ENCODE measurements at places on chromosomes 5 and 9. TPM values are rescaled to one million over a fixed set of nuclear protein-coding genes. Genes with fewer than 3 reads are reported as not detected.

The C5orf52 gene
- total RNA-seq = not detected

DNA sequence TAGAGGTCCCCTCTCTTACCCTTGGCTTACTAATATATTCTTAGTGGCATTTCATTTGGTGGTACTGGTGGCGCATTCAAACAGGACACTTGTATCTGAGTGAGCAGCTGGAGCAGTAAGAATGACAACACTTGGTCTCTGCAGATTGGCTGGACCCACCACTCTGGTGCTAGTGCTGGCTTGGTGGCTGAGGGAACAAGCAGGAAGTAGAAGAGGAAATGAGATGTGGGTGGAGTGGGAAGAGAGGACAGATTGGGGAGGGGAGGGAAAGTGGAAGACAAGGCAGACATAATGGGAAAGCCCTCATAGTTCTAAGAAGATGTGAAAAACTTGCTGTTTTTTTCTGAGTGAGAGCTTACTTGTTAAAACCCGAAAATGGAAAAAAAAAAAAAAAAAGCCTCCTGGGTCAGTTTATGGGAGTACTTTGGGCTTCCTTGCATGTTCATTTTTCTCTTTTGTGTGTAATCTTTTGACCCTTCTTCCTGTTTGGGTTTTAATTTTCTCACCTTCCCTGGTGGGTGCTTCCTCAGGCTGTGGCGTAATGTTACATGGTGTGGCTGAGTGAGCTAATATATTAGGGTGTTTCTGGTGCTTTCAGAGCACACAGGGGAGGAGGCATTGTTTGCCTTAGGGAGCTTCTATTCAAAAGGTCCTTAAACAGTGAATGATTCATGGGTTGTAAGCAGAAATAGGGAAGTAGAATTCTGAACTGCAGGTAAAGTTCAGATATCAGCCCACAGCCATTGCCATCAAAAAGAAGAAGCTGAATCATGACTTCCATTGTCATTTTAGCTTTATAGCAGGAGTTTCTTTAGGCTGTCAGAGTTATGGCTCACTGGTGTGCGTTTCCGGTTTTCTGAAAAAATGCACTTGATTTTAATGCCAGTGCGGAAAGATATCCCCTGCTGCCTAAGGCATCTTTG, 52.3 kb downstream of the TLE4 start:
- DNase-seq = peak; percentile 44

DNA sequence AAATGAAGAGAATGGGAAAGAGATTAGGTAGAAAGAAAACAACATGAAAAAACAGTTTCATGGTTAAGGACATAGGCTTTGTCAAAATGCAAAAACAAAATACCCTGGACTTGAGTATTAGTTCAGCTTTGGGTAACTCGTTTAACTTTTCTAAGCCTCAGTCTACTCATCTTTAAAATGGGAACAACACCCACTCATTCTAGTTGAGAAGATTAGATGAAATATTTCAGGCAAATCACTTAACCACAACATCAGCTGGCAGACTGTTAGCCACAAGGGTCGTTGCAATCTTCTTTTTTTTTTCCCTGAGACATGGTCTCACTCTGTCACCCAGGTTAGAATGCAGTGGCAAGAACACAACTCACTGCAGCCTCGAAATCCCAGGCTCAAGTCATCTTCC, 185.6 kb downstream of the DCP2 start:
- DNase-seq = peak; percentile 25

The DMRT3 gene
- total RNA-seq = not detected

The PCDHA4 gene
- 1.0 TPM for total RNA-seq

DNA sequence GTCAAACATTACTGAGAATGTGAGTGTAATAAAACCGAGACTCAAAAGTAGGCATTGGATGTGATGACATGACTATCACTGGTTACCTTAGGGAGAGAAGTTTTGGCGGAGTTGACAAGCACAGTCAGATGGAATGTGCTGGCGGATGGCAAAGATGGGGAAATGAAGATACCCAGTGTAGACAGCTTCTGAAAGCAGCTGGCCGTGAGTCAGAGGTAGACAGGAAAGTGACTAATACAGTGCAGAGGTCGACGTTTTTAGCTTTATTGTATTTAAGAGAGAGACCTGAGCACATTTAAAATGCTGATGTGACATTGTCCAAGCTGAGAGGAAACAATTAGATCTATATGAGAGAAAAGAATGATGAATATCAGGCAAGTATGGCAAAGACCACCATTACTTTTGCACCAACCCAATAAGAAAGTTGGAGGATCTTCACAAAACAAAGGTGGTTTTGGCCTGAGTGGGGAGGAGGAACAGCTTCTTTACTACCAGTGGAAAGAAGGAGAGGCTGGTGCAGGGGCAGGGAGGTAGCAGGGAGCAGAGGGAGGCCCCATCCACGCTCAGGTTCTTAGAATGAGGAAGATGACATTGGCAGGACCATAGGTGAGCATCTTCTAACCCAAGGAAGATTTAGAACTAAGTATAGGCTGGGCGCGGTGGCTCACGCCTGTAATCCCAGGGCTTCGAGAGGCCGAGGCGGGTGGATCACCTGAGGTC, 36.7 kb upstream of the KCNIP1 start:
- DNase-seq = peak; percentile 89

- no peak for DNase-seq
These were observed 20.3 kb upstream of the GRAMD2B start for GRCh38 chr5:126402621-126403555.

The DUSP1 gene
- total RNA-seq = 67.7 TPM

DNA sequence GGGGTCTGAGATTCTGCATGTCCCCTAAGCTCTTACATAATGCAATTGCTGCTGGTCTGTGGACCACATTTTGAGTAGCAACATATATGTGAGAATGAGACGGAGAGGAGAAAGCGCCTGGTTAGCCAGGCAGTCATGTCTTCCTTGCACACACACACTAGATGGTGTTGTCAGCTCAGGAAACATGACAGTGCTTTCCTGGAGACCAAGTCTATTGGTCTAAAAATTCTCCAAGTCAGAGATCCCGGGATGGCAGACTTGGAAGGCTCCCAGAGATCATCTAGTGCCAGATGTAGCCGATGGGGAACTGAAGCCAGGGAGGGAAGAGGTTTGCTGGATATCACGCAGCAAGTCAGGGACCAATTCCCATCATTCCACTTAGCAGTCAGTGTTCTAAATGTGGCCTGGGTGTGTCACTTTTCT, 53.4 kb downstream of the GALNT12 start:
- DNase-seq = peak; percentile 84
